ENCODE measurements at places on chromosomes 16 and 17.

DNA sequence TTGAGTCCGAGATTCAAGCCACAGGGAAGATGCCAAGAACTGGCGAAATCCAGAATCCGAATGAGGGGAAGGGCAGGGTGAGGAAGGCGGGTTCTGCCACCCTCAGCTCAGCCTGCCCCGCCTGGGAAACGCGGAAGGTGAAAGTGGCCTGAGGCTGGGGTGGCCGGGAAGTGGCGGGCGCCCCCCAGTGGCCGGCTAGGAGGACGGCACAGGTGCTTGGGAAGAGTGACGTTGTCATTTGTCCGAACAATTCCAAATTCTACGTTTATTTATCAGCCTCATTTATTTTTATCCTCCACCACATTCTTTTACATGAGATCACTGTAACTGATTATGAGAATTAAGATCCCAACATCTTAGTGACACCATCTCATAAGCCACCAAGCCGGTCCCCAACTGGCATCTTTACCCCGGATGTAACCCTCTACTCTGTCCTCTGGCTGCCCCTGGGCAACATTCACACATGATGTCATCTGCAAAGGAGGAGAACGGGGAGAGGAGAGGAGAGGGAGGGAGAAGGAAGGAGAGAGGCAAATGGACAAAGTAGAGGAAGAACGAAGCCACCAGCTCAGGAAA is 21.3 kb downstream of the SRCIN1 start:
- DNase-seq: peak; percentile 31

DNA sequence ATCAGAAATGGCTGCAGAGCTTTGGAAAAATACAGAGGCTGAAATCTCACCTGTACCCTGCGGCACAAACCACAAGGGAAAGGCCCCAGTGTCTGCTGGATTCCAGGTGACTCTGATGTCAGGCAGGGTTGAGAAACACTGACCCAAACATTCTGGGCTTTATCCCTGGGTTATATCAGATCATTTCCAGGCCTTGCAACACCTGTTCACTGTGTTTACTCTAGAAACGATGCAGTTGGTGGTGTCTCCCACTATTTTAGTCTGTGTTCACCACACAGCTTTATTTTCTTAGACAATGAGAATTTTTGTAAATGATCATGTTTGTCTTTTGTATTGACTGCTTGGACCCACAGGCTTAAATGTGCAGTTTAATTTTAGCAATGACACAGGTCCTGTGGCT is 151.5 kb upstream of the SDK2 start:
- DNase-seq: no peak

DNA sequence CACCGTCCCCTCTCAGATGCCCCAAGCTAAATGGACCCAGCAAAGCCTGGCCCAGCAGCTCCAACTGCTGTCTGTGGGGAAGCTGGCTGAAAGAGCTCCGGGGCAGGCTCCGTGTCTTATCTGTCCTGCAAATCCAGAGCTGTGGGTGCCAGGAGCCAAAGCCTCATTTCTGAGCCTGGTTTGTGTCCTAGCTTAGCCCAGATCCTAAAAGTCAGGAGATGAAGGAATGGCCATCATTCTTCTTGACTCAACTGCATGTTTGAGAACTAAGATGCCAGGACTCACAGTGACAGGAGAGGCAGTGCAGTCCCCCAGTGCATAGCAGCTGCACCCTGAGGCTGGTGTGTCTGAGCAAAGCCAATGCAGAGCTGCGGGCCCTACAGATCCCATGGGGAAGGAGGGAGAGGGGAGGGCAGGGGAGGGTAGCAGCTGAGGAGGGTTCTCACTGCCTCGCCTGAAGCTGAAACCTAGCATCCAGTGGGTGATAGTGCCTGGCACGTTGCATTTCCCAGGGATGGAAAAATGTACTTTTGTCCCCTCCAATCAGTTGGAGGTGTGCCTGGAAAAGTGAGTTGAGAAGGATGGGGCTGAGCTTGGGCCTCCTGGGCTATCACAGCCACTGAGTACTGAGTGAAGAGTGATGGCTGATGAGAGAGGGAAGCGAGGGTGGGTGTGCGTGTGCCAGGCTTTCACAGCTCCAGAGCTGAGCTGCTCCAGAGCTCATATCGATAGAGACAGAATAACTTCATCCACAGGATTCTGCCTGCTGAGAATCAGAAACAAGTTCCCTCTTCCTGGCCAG is 24.5 kb upstream of the CD300E start:
- DNase-seq: no peak

DNA sequence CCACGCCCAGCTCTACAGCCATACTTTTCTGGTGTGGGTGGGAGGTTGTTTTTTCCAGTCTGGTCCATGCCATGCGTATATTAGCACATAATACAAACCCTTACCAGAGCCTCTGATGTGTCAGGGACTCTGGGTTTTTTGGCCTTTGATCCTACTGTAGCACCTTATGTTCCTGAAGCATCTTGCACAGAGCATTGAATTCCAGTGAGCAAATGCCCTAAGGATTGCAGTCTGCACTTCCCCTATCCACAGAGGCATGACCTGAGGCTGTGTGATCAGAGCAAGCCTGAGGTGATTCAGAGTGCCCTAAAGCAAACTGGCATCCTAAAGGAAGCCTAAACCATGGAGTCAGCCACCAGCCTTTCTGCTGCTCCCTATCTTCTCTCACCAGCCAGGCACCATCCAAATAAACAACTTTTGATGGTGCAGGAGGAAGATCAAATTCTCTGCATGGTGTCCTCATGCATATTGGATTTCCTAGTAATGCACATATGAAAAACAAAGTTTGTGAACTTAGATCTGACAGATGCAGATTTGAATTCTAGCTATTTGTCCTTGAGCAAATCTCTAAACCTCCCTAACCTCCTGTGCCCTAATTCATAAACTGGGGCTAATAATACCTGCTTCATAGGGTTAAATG is 41.2 kb upstream of the HAS3 start:
- no peak for DNase-seq

DNA sequence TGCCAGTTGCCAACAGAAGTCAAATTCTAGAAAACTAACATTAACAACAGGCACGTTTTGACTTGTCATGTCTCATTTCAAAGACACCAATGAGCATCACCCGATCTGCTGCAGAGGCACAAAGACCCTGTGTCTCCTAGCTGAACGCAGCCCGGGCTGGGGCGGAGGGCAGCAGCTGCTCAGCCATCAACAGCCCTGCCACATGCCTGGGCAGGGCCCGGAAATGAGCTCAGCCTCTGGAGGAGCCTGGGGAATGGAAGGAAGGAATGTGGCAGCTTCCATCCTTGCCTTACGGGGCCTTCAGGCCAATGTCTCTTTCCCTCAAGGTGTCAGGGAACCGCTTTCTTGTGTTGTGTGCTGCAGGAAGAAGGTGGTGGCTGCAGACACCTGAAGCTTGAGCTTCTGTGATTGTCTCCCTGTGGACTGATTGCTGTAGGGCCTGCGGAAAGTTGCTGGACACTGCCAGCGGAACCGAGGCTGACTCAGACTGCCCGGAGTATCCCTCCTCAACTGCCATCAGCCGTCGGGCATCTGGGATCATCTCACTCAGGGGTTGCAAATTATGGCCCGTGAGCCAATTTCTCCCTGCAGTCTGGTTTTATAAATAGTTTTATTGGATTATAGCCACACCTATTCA is 7.3 kb downstream of the CDH13 start:
- DNase-seq: no peak

GRCh38 chr16:82363026-82363816 is 193.2 kb upstream of the MPHOSPH6 start:
- DNase-seq: no peak
